Amniotic epithelial cell (primary cell): ENCODE measurements at places on chromosomes 11 and 22.

GRCh38 chr11:107157146-107157808 lies 139.0 kb upstream of the GUCY1A2 start:
- DNase-seq, result no peak

- no peak for DNase-seq
Observed at GRCh38 chr11:116727990-116728389, 44.8 kb downstream of the BUD13 start.

GRCh38 chr22:43743131-43743530 lies 69.0 kb downstream of the EFCAB6 start:
- DNase-seq, result no peak

- DNase-seq, result no peak
Observed at GRCh38 chr11:34181856-34182405, 76.5 kb downstream of the NAT10 start.

DNA sequence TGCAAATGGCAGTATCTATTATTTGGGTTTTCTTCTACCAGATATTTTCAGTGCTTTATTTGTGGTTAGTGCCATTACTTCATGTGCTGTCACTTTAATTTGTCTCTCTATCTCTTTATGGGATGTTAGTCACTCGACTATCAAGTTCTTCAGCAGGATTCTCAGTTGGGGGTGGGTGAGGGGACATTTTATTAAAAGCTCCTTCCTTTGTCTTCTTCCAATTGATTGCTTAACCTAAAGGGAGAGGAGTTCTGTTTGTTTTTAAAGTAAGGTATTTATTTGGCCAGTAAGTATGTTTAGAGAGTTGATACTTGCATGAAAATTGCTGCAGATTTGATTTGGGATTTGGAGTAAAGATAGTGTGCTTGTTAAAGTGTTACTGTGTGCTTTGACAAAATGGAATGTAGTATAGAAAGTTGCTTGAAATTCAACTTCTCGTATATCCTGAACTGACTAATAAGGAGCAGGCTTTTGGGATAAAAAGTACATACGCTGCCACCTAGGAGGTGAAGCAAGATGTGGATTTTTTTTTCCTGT lies 10.3 kb downstream of the YAP1 start:
- DNase-seq, result peak; percentile 31

DNA sequence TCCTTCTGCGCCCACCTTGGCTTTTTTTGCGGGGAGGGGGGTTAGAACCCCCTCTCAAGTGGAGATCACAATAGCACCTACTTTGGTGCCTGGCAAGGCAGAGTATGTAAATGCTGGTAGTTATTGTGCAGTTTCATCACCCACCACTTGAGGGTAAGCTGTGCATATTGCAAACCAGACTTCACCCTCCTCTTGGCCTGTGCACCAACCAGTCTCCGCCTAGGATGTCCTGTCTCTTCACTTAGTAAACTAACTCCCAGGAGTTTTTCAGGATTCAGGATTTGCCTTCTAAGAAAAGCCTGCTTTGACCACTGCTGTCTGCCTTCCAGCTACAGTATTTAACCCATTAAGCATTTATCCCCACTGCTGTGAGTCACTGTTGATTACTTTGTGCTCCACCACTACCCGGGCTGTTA lies 2.0 kb upstream of the UBXN1 start:
- peak; percentile 83 for DNase-seq
